ENCODE measurements at places on chromosomes 6 and 20.
A peak's percentile ranks its signal among the peaks of the same experiment; 100 is the strongest.

DNA sequence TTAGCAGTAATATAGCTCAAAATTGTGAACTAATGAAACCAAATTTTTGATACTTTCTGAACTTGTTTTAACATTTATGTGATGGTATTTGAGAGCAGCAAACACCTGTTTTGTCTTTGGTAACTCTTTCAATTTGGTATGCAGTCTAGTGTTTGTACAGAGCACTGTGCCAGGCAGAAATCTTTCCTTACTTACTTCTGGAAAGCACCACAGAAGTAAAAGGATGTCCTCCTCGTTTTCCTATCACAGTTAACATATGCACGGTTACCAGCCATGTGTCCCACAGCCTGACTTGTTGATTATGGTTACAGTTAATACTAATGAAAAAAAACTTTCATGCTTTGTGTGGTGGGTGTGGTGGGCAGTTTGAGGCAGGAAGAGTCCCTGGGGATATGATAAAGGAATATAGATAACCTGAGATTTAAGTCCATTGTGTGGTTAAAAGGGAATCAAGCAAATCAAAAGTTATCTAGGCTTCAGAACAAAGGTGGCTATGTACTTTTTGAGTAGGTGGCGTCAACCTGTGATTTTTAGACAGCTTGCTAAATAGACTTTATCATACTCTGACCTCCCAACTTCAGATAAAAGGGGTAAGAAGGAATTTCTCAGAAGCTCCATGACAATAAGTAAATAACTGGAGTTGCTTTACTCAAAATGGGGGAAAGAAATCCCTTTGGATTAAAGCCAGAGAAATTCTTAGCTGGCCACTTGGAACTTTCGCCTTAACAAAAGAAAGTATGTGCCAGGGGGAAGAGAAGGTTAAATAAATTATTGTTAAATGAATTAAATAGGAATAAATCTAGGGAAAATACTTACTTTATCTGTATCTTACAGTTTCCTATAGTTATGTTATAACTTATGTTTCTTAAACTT, 20.1 kb upstream of the COL10A1 start:
- DNase-seq, result no peak

GRCh38 chr6:160851031-160851430, 140.5 kb upstream of the MAP3K4 start:
- DNase-seq, result no peak

DNA sequence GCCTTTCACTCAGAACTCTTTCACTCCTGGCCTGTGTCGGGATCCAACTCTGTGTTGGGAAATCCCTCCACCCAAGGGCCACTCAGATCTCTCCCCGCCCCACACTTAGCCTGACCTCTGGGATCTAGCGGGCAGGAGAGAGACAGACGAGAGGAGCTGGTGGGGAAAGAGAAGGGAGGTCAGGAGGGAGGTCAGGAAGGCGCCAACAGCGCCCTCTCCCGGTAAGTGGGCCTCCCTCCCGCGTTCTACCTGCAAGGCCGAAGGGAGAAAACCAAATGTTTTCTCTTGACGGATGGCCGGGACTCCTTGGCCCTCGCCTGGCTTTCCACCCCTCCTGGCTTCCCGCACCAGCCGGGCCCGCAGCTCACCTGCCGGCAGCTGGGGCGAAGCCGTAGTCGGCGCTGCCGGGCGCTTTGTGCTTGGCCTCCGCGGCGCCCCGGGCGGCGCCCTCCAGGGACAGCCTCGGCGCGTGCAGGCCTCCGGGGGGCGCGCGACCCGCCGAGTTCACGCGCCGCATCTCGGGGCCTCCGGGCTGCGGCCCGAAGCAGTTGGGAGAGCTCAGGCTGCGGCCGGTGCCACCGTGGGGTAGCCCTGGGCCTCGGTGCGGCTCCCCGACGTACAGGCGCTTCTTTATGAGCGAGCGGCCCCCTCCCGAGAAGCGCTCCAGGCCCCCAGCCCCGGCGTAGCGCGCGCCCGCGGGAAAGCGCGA, 38.2 kb downstream of the C6orf132 start:
- no peak for DNase-seq

- DNase-seq, result peak; percentile 64
Measured at GRCh38 chr20:50245498-50246366, 55.1 kb downstream of the CEBPB start.

GRCh38 chr20:60662307-60662706, 589.8 kb upstream of the CDH4 start:
- DNase-seq, result no peak

DNA sequence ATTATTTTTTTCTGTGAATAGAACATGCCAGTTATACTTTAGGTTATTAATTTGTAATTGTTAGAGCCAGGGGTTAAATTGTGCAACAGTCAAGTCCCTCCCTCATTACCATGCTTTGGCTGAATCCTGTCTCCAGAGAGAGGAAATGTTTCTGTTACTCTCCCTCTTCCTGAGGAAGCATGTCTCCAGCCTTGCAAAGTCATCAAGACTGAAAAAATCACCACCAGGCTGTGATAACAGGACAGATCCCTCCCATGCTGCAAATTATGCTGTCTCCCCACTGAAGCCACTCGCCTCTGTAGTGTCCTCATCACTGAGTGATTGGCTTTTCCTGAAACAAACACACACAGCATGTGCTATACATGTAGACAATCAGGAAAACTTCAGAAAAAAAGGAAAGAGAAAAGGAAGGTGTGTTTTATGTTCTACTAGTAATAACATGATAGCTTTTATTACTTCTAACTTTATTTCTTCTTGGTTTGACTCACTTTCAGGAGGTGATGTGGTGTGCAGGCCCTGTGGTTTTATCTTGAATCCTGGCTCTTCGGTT, 290.0 kb upstream of the JAG1 start:
- no peak for DNase-seq
